ENCODE measurements at places on chromosomes 12 and 14.

GRCh38 chr14:78785265-78785664 lies 615.1 kb downstream of the NRXN3 start:
- DNase-seq, result no peak

DNA sequence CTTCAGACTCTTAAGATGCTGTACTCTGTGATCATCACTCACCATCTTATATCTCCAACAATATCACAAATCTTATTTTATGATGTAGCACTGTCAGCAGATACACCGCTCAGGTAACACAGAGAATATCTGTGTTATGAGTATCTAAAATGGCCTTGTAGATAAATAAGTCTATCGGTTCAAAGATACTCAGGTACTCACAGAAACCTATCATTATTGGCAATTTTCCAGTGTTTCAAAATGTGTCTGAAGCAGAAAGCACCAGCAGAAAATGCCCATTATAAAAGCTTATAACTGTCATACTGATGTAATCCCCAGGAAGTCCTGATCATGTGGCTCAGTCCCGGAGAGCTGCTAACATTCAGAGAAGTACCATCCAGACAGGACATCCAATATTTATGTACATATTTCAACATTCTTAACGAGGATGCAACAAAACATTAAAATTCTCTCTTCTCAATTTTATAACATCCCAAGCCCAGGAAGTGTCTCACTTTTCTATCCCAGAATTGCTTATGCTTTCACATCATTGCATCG lies 190.7 kb upstream of the LMNTD1 start:
- DNase-seq, result no peak

DNA sequence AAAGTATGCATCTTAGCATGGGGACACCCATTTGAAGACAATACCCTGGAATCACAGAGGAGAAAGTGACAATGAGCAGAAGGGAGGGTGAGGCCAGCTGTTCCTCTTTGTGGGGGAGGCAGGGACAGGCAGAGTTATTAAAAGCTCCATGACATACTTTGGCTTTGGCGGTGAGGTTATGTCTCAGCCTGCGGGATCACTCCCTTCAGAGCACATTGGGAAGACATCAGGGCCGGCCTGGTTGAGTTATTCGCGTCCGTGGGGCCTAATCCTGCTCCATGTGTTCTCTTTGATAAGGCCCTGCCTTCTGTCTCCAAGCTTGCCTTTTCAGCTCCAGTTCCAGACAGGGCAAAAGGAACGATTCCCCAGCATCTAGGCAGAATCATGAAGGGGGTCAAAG lies 98.8 kb upstream of the NTF3 start:
- DNase-seq, result no peak

DNA sequence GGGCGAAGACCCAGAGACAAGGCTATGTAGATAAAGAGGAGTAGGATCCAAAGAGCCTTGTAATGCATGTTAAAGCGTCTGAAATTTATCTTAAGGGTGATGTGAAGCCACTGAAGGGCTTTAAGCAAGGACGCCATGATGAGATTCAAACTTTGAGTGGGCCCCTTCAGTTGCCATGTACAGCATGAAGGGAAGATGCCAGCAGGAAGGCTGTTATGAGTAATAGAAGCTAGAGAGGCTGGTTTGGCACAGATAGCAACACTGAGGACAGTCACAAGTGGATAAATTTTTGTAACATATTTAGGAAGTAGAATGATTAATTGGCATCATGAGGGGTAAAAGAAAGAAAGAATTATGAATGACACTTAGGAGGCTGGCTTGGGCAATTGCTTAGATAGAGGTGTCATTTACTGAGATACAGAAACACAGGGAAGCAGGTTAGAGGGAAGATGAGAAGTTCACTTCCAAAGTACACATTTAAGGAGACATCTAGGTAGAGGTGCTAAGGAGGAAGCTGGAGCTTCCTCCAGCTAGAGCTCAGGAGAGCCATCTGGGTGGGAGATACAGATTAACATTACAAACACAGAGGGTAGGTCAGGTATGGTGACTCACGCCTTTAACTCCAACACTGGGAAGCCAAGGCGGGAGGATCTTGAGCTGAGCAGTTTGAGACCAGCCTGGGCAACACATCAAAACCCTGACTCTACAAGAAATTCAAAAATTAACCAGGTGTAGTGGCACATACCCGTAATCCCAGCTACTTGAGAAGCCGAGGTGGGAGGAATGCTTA lies 13.7 kb downstream of the ATG2B start:
- DNase-seq, result no peak

GRCh38 chr14:104211215-104211614 lies 72.8 kb downstream of the KIF26A start:
- no peak for DNase-seq

All from T-helper 2 cell (primary cell).